ENCODE measurements at places on chromosomes 2 and 18. TPM values are rescaled to one million over a fixed set of nuclear protein-coding genes. Genes with fewer than 3 reads are reported as not detected.

The GNLY gene
- total RNA-seq: 2.1 TPM

The COL4A4 gene
- 1.2 TPM for total RNA-seq

The SUCLG1 gene
- 45.6 TPM for total RNA-seq

The TBC1D8 gene
- total RNA-seq: 18.9 TPM

The MEP1B gene
- total RNA-seq: 0.72 TPM

The POTEI gene
- total RNA-seq: 0.30 TPM

The CTNNA2 gene
- not detected for total RNA-seq

The KIAA2012 gene
- total RNA-seq: 0.60 TPM

The CENPA gene
- not detected for total RNA-seq

The PMAIP1 gene
- total RNA-seq: 2.9 TPM

The ANKRD39 gene
- 10.3 TPM for total RNA-seq

The AOX1 gene
- total RNA-seq: 67.2 TPM

The CRYGC gene
- total RNA-seq: not detected

The PTPRN gene
- 1.3 TPM for total RNA-seq

The GATA6 gene
- total RNA-seq: 177 TPM

The ADD2 gene
- 1.2 TPM for total RNA-seq

The UGT1A3 gene
- total RNA-seq: not detected

GRCh38 chr2:56170504-56170903 is 13.3 kb upstream of the CCDC85A start:
- no peaks in the 10 kb centered on the region for H3K4me1 ChIP-seq
- H3K27me3 ChIP-seq: no peaks in the 10 kb centered on the region
- H3K36me3 ChIP-seq: no peaks in the 10 kb centered on the region

- no peak for DNase-seq
- H3K4me3 ChIP-seq: no peak overlapping the region
- no peaks in the 10 kb centered on the region for H3K4me1 ChIP-seq
Measured at GRCh38 chr18:53918091-53918490, 306.4 kb downstream of the MBD2 start.

- H3K4me3 ChIP-seq: no peak overlapping the region
- DNase-seq: no peak
- no peaks in the 10 kb centered on the region for H3K36me3 ChIP-seq
Measured at GRCh38 chr2:54092940-54093339, 22.5 kb upstream of the ACYP2 start.

- no peaks in the 10 kb centered on the region for H3K36me3 ChIP-seq
- no peak overlapping the region for H3K27ac ChIP-seq
- H3K4me3 ChIP-seq: no peak overlapping the region
- DNase-seq: no peak
- H3K4me1 ChIP-seq: no peaks in the 10 kb centered on the region
Measured at GRCh38 chr18:57141208-57142129, 5.4 kb upstream of the BOD1L2 start.

DNA sequence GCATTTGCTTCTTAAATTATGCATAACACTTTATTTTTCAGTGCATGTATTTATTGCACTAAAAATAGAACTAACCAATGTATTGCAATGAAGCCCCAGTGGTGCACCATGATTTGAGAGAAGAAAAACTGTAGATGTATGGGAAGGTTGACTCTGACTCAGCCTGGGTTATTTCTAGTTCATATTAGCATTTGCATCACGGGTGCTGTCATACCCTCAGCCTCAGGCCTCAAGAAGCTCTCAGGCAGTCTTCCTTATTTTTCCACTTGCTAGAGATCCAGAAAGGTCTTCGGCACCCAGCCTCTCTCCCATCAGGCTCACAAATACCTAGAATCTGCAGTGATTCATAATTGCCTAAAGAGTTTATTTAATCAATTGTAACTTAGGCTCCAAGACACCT is 148.0 kb downstream of the DNER start:
- H3K27me3 ChIP-seq: no peaks in the 10 kb centered on the region
- no peaks in the 10 kb centered on the region for H3K4me1 ChIP-seq
- DNase-seq: no peak
- no peaks in the 10 kb centered on the region for H3K36me3 ChIP-seq

DNA sequence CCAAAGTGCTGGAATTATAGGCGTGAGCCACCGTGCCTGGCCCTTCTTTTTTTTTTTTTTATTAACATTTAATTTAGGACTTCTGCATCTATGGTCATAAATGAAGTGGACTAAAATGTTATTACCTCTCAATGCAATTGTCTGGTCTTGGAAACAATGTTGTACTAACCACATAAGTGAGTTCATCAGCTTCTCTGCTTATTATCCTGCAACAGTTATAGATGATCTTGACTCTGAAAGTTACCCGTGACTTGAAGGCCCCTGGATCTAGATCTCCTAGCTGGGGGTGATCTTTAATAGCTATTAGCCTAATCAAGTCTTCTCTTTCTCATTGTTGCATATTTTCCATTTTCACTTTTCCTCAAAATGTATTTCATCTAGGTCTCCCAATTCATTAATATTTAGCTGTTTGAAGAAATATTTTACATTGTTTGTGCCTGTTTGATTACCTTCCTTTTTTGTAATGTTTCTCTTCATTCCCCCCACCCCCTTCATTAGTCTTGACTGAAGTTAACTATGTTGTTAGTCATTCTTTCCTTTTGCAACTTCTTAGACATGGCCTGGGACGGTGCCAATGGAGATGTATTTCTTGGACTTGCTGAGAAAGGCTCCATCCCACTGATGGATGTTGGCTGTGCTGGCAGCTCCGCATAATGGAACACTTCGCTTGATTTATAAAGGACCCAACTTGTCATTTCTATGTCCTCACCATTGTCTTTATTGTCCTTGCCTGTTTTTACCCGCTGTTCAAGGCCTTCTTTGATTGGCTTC is 141.6 kb upstream of the RIOK3 start:
- no peaks in the 10 kb centered on the region for H3K36me3 ChIP-seq
- peaks cover 3% of the 10 kb centered on the region for H3K4me1 ChIP-seq
- H3K27ac ChIP-seq: no peak overlapping the region
- no peak for DNase-seq

DNA sequence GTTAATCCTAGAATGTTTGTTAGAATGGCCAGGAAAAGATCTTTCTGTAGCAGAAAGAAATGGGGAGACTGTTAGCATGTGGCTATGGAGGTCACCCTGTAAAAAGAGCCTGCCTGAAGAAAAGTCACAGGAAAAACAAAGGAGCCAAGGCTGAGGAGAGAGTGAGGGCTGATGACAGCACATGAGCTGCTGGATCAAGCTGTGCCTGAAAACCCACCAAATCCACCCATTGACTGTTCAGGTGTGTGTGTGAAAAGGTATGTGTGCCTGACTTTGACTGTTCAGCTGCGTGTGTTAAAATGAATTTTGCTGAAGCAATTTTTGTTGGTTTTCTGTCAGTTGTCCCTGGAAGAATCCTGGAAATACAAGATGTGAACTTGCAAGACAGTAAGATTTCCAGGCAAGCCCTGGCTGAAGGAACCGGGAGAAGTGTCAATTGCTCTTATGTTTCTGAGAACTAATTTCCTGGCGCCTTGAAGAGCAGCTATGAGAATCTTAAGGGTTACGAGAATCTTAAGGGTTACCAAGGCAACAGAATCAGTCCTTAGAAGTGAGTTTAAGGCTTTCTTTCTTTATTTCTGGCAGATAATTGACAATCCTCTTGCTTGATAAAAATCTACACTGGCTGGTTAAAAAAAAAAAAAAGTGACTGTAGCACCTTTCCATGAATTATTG is 73.0 kb upstream of the LGALSL start:
- no peaks in the 10 kb centered on the region for H3K36me3 ChIP-seq
- no peaks in the 10 kb centered on the region for H3K27me3 ChIP-seq
- H3K27ac ChIP-seq: no peak overlapping the region

- no peak for DNase-seq
- H3K4me3 ChIP-seq: no peak overlapping the region
- H3K27ac ChIP-seq: no peak overlapping the region
- no peaks in the 10 kb centered on the region for H3K36me3 ChIP-seq
Measured at GRCh38 chr2:128504246-128505149, 185.8 kb upstream of the HS6ST1 start.

DNA sequence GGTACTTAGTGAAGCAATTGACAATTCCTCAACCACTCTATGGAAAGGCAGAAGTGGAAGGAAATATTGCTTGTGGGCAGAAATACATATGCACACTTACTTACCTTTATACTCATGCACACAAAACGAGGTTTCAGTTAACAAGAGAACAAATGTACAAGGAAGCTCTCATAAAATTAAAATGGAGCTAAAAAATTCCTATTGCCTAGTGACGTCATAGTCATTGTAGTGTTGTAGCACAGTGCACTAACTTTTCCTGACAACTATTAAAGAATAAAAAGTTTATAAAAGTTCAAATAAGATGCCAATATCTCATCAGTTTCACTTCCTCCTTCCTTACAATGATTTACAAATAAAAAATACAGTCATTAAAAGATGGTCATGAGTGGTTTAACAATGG is 1161.9 kb upstream of the NRXN1 start:
- no peaks in the 10 kb centered on the region for H3K27me3 ChIP-seq
- no peaks in the 10 kb centered on the region for H3K4me1 ChIP-seq
- H3K36me3 ChIP-seq: no peaks in the 10 kb centered on the region

- H3K4me3 ChIP-seq: peak within 1 kb of the TSS; percentile 82
- H3K36me3 ChIP-seq: no peaks in the 10 kb centered on the region
- H3K4me1 ChIP-seq: peaks cover 10% of the 10 kb centered on the region
Measured at GRCh38 chr2:229270551-229271410, at the start of gene PID1. TSS of gene PID1 (minus strand) at chr2:229271287. CDS start at chr2:229271043, 244 bp downstream.

- no peak overlapping the region for H3K27ac ChIP-seq
- no peak overlapping the region for H3K4me3 ChIP-seq
- H3K36me3 ChIP-seq: no peaks in the 10 kb centered on the region
Measured at GRCh38 chr2:236896688-236897087, 189.0 kb upstream of the COPS8 start.

- H3K27ac ChIP-seq: no peak overlapping the region
- H3K27me3 ChIP-seq: no peaks in the 10 kb centered on the region
- H3K4me1 ChIP-seq: peaks cover 11% of the 10 kb centered on the region
- no peak overlapping the region for H3K4me3 ChIP-seq
Measured at GRCh38 chr2:54030806-54031205, 60.0 kb upstream of the PSME4 start.

GRCh38 chr2:159712929-159713420 is 669 bp downstream of the MARCHF7 start:
- no peak for DNase-seq
- H3K4me3 ChIP-seq: peak overlapping the region; percentile 80
- H3K4me1 ChIP-seq: peaks cover 8% of the 10 kb centered on the region
- no peaks in the 10 kb centered on the region for H3K27me3 ChIP-seq
- H3K27ac ChIP-seq: peak overlapping the region; percentile 85

- H3K27ac ChIP-seq: no peak overlapping the region
- no peak for DNase-seq
- H3K4me3 ChIP-seq: no peak overlapping the region
- H3K4me1 ChIP-seq: peaks cover 5% of the 10 kb centered on the region
- H3K36me3 ChIP-seq: no peaks in the 10 kb centered on the region
Measured at GRCh38 chr2:71615767-71616730, 162.7 kb downstream of the DYSF start.

GRCh38 chr2:290090-290722 is 2.3 kb upstream of the ALKAL2 start:
- H3K4me3 ChIP-seq: peak overlapping the region; percentile 62
- no peaks in the 10 kb centered on the region for H3K27me3 ChIP-seq
- peaks cover 9% of the 10 kb centered on the region for H3K4me1 ChIP-seq
- peak overlapping the region; percentile 17 for H3K27ac ChIP-seq
- peak; percentile 86 for DNase-seq
- no peaks in the 10 kb centered on the region for H3K36me3 ChIP-seq

GRCh38 chr2:50408936-50409335 is 623.0 kb downstream of the NRXN1 start:
- H3K36me3 ChIP-seq: no peaks in the 10 kb centered on the region
- H3K4me3 ChIP-seq: no peak overlapping the region
- no peak for DNase-seq
- no peak overlapping the region for H3K27ac ChIP-seq

- no peaks in the 10 kb centered on the region for H3K36me3 ChIP-seq
- no peak overlapping the region for H3K4me3 ChIP-seq
- no peaks in the 10 kb centered on the region for H3K27me3 ChIP-seq
- H3K4me1 ChIP-seq: peaks cover 1% of the 10 kb centered on the region
- no peak for DNase-seq
- H3K27ac ChIP-seq: no peak overlapping the region
Measured at GRCh38 chr2:3837086-3837485, 133.7 kb downstream of the DCDC2C start.

- no peaks in the 10 kb centered on the region for H3K36me3 ChIP-seq
- H3K4me1 ChIP-seq: no peaks in the 10 kb centered on the region
- H3K4me3 ChIP-seq: no peak overlapping the region
- H3K27me3 ChIP-seq: no peaks in the 10 kb centered on the region
- DNase-seq: no peak
- no peak overlapping the region for H3K27ac ChIP-seq
Measured at GRCh38 chr18:46475390-46475752, 181.6 kb downstream of the LOXHD1 start.

DNA sequence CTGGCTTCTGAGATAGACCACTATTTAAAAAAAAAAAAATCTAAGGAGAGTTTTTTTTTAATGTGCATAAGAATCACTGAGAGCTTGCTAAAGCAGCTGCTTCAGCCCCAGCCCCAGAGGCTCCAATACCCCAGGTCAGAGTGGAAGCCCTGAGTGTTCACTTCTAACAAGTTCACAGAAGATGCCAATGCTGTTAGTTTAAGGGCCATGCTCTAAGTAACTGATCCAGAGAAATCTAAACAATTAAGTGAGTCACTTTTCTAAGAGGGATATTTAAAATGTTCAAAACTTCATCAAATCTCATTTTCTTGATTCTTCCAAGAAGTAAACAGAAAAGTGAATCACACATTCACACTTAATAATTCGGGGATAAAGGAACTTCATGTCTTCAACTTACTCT is 126.4 kb upstream of the CD226 start:
- no peaks in the 10 kb centered on the region for H3K4me1 ChIP-seq
- H3K27me3 ChIP-seq: peaks cover 2% of the 10 kb centered on the region
- no peak for DNase-seq
- no peaks in the 10 kb centered on the region for H3K36me3 ChIP-seq
- H3K4me3 ChIP-seq: no peak overlapping the region

Measured in ovary (tissue), 10 donors.